ENCODE measurements at places on chromosomes 11 and 22. TPM values are rescaled to one million over a fixed set of nuclear protein-coding genes. Genes with fewer than 3 reads are reported as not detected.

KCNE3 gene
- total RNA-seq, result 1.9 TPM

WNT11 gene
- 1.5 TPM for total RNA-seq

ROBO4 gene
- total RNA-seq, result not detected

PARVB gene
- 10.6 TPM for total RNA-seq

MRGPRX3 gene
- total RNA-seq, result not detected

ADAMTS8 gene
- total RNA-seq, result 0.40 TPM

MISFA gene
- 8.4 TPM for total RNA-seq

PHOX2A gene
- not detected for total RNA-seq

CTSW gene
- total RNA-seq, result not detected

ALDH3B2 gene
- 0.67 TPM for total RNA-seq

NUP50 gene
- total RNA-seq, result 62.6 TPM

HBE1 gene
- not detected for total RNA-seq

UPK2 gene
- total RNA-seq, result not detected

C1QTNF4 gene
- total RNA-seq, result 4.0 TPM

SMIM38 gene
- 0.65 TPM for total RNA-seq

KCNQ1 gene
- total RNA-seq, result 3.1 TPM

P2RY6 gene
- total RNA-seq, result 0.14 TPM

DKK3 gene
- total RNA-seq, result 66.3 TPM

SCGB2A2 gene
- total RNA-seq, result not detected

SPON1 gene
- total RNA-seq, result 13.7 TPM

All from progenitor cell of endocrine pancreas (in vitro differentiated cells).